AML-193 (cell line): ENCODE measurements at places on chromosomes 7 and 10.

DNA sequence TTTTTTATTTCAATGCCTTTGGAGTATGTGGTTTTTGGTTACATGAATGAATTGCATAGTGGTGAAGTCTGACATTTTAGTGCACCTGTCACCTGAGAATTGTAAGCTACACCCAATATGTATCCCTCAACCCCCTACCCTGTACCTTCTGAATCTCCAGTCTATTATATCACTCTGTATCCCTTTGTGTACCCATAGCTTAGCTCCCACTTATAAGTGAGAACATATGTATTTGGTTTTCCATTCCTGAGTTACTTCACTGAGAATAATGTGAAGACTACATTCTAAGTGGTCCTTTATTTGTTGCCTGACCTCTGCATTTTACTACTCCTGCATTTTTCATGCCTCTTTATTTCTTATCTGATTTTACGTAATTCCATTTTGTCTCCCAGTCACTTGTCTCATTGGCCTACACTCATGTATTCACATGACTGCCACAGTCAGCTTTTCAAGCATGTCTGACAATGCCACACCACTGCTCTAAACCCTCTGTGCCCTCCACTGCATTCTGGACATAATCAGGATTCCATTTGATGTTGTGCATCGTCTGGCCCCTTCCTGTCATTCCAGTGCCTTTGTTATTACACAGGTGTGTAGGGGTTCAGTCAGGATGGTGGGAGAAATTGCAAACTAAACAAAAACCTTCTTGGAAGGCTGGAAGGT, 1325.5 kb downstream of the XPNPEP1 start:
- DNase-seq, result no peak

DNA sequence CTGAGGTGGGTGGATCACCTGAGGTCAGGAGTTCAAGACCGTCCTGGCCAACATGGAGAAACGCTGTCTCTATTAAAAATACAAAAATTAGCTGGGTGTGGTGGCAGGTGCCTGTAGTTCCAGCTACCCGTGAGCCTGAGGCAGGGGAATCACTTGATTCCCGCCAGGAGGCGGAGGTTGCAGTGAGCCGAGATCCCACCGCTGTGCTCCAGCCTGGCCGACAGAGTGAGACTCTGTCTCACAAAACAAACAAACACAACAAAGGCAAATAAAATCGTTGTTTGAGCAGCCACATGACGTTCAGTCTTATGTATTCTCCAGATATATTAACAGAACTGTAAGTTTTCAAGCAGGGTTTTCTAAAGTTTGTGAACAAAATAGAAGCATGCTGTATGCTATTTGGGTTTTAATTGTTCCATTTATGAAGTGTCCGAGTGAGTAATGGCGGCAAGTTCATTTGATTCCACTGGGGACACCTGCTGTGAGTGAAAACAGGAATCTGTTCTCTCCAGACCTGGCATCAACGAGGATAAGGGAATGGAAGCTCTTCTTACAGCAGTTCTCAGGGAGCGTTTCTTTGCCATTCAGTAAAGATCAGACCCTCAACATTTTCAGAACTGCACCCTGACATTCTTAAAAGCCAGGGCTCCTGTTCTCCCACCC, 122.5 kb upstream of the PITRM1 start:
- no peak for DNase-seq

- DNase-seq, result no peak
Observed at GRCh38 chr7:80435521-80435920, 76.3 kb downstream of the GNAT3 start.

- no peak for DNase-seq
Observed at GRCh38 chr7:98702021-98702420, 84.9 kb downstream of the NPTX2 start.

DNA sequence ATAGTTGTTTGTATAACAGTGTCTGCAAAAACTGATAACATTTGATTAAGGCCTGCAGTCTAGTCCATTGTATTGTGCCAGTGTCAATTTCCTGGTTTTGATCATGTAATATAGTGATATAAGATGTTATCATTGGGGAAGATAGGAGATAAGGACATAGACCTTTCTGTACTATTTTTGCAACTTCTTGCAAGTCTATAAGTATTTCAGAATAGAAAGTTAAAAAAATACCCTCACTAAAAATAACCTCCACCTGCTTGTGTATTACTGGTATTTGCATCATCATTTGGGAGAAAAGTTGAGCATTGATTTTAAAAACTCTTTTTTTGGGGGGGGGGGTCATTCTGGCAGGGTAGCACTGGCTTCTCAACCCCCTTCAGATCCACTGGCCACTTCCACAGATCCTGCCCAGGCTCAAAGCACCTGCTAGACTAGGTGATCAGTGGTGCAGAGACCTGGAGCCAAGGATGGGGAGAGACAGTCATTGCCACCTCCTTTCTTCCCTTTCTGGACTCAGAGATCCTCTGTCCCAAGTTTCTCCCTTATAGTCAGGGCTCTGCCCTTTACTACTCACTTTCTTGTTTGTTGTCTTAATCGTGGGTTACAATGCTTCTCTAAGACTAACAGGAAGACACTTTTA, 103.0 kb downstream of the RBM20 start:
- DNase-seq, result no peak

- no peak for DNase-seq
Observed at GRCh38 chr7:2954433-2954853, 89.2 kb downstream of the CARD11 start.

- DNase-seq, result no peak
Observed at GRCh38 chr10:51462076-51462779, 237.2 kb downstream of the CSTF2T start.

DNA sequence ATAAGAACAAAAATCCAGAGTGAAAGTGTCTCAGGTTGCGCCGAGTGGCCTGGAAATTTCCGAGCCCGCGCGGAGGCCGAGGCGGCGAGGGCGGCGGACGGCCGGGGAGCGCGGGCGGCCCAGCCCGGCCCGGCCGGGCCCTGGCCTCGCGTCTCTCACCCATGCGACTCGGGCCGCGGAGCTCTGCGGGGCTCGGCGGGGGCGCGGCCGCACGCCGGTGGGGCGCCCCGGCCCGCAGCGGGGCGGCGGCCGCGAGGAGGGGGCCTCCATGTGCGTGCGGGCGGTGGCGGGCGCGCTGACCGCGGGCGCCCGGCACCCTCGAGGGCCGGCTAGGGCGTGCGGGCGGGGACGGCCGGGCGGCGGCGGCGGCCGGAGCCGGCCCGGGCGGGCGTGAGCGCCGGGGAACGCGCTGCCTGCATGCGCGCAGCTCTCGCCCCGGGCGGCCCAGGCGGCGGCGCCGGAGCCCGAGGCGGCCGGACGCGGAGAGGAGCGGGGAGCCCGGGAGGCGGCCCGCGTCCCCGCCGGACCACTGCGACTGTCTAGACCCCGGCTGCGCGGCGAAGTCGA, 302 bp upstream of the EN2 start:
- DNase-seq, result no peak

DNA sequence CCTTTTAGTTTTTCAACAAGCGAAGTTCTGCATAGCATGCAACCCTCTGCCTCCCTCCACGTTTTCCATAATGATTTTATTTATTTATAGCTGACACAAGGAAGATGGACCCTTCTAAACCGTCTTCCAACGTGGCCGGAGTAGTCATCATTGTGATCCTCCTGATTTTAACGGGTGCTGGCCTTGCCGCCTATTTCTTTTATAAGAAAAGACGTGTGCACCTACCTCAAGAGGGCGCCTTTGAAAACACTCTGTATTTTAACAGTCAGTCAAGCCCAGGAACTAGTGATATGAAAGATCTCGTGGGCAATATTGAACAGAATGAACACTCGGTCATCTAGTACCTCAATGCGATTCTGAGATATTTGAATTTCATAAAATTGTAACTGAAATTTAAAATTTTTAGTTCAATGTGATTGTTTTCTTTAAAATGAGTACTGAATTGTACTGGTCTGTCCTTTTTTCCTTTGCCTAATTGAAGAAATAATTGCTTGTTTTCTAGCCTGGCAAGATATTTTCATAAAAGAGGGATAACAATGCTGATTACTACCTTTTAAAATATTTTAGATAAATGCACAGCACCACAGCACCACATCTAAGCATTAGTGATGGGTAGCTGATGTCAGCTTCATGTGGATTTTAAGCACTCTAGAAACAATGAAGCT, 41.5 kb upstream of the SLC39A12 start:
- DNase-seq, result peak; percentile 60

DNA sequence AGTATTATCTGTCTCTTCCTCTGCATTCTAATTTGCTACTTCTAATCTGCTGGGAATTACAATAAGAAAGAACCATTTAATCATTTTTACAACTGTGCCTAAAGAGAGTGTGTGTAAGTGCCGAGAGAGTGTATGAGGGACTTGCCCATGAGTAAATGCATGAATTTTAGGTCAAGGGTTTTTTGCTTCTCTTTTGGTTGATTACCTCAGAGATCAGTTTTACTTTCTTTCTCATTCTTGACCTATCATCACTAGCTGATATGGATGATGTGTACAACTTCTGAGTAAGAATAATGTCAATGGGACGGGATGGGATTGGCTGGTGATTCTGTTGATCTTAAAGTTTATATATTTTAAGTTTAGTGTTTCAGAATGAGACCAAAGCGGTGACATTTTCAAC, 47.8 kb downstream of the IKZF1 start:
- DNase-seq, result no peak

DNA sequence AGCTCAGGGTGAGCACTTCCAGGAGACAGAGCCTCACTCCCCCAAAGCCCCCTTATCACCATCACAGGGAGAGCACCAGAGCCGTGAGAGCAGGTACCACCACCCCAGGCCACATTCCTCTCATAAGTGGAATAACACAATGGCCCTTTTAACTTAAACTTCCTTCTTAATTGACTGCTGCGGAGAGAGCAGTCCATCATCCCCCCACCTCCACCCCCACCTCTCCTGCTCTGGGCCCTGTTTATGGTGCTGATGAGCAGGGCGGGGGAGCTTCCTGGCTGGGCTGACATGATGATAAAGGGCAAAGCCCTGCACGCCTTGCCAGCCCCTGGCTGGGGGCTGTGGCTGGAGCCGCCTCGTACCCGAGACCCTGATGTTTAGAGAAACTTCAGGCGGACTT, 81.4 kb upstream of the PODXL start:
- no peak for DNase-seq

DNA sequence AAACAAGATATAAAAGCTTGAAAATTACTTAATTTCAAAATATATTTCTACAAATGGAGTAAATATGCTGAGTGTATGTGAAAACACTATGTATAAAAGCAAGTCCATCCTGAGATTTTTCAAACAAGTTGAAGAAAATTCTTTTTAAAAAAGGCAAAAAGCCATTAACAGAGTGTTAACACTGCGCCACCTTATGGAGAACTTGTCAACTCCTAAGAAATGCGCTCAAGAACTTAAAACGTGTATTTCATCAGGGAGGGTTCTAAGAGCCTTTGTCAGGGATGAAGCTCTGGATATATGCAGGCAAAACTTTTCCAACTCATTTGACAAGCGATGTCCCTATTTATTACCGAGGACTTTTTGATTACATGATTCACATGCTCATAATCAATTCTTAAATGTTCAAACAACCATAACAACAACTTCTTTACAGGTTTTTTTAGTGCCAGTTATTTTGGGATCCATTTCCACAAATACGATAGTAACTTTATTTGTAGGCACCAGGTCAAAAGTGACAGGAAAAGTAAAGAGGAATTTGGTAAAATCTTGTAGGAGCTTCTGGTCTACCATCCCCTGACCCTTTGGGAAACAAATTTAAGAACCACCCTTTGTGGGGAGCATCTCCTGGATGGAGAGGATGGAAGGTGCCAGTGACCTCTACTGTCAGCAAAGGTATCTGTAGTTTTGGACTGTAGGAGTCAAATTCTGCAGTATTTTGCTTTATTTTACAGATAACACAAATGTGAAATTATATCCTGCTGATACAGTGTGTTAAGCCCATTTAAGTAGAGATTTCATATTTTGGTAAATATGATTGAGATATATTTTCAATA, 23.2 kb downstream of the CALCR start:
- DNase-seq, result peak; percentile 15

- no peak for DNase-seq
Observed at GRCh38 chr10:63464402-63465292, 1.1 kb downstream of the JMJD1C start.

- no peak for DNase-seq
Observed at GRCh38 chr7:36602934-36603887, 121.1 kb downstream of the AOAH start.
